ENCODE measurements at places on chromosomes 3 and 15.

GRCh38 chr3:138127636-138128365, 4.4 kb downstream of the A4GNT start:
- no peak for DNase-seq

- no peak for DNase-seq
These were observed 5.7 kb downstream of the SLC38A3 start for GRCh38 chr3:50210510-50211367.

- no peak for DNase-seq
These were observed 49.9 kb downstream of the TASOR start for GRCh38 chr3:56633181-56633580.

DNA sequence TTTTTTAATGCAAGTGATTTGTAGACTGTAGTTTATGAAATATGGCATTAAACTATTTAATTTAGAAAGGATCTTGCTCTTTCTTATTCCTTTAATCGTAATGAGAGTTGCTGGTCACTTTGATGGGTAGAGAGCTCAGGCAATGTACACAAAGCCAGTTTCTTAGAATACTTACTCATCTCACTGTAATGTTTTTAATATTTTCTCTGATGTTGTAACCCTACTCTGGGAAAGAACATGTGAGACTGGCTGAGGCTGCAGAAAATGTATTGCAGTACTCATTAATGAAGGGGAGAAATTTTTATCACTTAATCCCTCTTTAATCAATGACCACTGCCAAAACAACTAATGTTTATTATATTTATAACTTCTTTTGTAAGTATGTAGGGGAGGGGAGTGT, 479.4 kb upstream of the KCNMB2 start:
- DNase-seq = no peak

GRCh38 chr3:27224197-27224596, 145.0 kb downstream of the NEK10 start:
- no peak for DNase-seq

DNA sequence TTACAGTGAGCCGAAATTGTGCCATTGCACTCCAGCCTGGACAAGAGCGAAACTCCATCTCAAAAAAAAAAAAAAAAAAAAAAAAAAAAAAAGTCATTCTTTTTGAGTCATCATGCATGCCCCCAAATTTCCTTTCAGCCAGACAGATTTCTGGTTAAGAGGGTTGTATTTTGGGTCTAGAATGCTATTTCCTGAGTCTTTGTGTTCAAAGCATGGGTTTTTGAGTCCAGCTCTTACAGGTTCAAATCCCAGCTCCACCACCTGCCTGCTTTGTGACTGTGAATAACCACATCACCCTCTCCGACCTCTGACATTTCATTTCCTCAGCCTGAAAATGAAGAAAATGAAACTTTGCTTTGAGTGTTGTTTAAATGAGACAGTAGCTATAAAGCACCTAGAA, 9.3 kb upstream of the C15orf61 start:
- DNase-seq = no peak

- DNase-seq = no peak
These were observed 257.4 kb upstream of the ADAMTS9 start for GRCh38 chr3:64945171-64945729.

DNA sequence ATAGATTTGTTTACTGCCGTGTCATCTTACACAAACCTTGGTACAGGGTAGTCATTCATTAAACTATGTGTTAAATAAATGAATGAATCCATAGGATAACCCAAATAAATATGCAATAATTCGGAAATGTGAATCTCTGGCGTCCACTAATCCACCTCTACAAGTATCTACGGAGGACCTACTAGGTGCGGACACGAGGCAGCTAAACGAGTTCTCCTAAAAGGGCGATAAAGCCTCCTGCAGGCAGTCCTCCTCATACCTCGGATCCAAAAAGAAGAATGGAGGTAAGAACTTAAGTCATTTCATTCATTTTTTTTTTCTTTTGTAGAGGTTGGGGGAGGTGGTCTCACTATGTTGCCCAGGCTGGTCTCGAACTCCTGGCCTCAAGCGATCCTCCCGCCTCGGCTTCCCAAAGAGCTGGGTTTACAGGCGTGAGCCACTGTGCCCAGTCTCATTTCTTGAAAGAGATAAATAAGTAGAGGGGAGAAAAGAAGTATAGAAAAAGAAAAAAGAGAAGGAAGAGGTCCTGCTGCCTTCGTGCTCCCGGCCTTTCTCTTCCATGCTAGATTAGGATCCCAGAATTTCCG, 706 bp upstream of the RPL35A start:
- no peak for DNase-seq

All from CD4-positive, alpha-beta T cell treated with Interferon alpha-2 for 1 hour (primary cell).